Motor neuron (in vitro differentiated cells): ENCODE measurements at places on chromosomes 5 and 9.

DNA sequence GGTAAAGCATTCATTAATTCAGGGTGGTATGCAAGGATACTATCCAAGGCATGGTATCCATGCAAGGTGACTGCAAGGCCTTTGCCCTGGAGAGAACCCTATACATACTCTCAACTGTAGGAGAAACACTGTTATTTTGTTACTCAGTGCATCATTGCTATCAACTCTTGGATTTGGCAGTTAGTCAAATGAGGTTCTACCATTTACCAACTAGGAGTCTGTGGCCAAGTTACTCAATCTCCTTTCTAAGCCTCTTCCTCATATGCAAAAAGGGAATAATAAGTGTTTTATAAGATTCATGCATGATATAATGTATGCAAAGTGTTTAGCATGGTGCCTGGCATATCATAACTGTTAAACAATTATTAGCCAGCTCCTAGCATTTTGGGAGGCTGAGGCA is 4.0 kb downstream of the PCDHGC3 start:
- ATAC-seq = no peak

DNA sequence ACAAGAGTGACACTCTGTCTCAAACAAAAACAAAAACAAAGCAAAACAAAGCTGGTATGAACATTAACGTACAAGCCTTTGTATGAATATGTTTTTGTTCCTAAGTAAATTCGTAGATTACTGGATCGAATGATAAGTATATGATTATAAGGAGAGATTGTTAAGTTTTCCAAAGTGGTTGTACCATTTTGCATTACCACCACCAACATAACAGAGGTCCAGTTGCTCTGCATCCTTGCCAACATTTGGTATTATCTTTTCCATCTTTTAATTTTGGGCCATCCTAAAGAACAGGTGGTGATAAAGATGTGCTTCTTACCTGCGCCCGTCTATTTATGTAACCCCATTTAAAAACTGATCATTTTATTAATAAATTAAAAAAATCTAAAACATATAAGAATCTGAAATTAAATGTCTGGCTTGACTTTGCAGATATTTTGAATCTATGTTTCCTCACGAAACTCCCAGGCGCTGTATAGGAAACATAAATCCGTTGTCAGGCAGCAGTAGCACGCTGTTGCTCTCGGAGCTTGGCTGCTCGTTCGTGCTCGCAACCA is 593 bp upstream of the NAA35 start:
- ATAC-seq = no peak

GRCh38 chr9:102609461-102609860 is 385.7 kb upstream of the CYLC2 start:
- ATAC-seq = no peak

DNA sequence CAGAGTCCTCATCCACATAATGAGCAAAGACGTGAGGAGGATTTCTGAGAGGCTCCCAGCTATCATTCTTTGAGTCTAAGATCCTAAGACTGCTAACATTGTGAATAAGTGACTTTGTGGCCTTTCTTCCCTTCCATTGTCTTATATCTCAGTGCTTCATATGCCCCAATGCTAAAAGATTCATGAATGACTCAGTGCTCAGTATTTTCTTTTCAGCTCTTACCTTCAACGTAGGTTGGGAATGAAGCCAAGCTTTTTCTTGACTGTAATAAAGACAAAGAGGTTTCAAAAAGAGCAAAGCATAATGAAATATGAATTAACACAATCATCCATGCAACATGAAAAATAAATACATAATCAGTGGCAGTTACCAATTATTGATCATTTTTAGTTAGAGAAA is 146.4 kb downstream of the ENTREP1 start:
- no peak for ATAC-seq

DNA sequence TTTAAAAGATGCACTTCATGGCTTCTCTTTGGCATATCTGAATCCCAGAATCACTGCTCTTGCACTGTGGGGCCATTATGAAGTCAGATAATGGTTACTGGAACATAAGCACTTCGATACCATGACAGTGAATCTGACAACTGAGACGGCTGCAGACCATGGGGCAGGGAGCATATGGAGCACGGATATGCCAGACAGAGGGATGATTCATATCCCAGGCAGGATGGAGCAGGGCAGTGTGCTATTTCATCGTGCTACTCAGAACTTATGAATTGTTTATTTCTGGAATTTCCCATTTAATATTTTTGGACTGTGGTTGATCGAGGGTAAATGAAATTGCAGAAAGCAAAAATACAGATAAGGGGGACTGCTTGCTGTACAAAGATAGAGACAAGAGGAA is 145.0 kb downstream of the EGFLAM start:
- ATAC-seq = peak; percentile 36

DNA sequence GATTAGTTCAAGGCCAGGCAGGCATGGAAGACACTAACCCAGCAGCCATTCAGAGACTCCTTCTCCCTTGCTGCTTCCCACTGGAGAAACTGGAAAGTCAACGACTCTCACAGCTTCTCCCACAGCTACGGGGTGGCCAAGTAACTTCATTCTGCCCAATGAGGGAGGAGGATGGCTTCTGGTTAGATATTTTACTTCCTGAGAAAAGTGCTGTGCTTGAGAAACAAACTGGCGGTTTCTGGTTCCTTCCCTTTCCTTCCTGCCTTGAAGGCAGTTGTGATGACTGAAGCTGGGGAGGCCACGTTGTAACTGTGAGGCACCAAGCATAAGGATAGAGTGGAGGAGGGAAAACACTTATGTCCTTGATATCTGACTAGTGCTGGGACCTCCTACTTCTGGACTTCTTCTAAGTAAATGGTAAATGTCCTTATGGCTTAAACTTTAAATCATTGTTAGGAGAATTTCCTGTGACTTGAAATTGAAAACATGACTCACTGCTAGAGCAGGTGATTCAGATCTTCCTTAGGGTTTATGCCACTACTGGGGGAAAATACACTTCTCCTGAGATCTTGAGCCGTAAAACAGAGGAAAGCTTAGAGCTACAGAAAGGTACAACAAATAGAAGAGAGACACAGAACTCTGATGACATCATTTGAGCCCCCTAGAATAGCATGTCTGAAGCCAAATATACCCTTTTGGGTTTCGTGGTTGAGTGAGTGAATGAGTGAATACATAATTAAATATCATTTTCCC is 3.1 kb upstream of the GNPDA1 start:
- no peak for ATAC-seq

DNA sequence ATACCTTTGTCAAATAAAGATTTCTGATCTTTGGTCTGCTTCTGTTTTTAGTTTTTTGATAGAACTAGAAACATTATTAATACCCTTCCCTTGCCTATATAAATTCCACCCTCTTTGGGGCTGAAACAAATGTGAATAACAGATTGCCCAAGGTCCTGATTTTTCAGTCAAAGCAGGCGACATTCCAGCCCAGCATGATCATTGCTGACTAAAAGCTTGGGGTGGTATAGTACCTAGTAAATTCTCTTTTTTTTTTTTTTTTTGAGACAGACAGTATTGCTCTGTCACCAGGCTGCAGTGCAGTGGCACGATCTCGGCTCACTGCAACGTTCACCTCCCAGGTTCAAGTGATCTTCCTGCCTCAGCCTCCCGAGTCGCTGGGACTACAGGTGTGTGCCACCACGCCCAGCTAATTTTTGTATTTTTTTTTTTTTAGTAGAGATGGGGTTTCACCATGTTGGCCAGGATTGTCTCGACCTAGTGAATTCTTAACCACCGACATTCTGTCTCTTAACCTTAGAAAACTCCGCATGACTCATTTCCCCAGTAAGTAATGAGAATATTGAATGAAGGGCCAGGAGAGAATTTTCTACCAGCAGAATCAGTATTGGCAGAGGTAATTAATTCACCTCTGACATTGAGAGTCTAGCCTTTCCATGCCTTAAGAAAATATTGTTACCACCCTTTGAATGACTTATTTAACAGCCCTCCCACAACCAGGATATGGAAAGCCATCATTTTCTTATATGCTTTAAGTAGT is 226.4 kb downstream of the GNA14 start:
- ATAC-seq = no peak

GRCh38 chr5:54956922-54957321 is 28.5 kb downstream of the ESM1 start:
- ATAC-seq = no peak

- ATAC-seq = no peak
These were observed 50.7 kb upstream of the FST start for GRCh38 chr5:53429706-53430105.

GRCh38 chr5:4220016-4220415 is 624.4 kb downstream of the IRX1 start:
- ATAC-seq = no peak

DNA sequence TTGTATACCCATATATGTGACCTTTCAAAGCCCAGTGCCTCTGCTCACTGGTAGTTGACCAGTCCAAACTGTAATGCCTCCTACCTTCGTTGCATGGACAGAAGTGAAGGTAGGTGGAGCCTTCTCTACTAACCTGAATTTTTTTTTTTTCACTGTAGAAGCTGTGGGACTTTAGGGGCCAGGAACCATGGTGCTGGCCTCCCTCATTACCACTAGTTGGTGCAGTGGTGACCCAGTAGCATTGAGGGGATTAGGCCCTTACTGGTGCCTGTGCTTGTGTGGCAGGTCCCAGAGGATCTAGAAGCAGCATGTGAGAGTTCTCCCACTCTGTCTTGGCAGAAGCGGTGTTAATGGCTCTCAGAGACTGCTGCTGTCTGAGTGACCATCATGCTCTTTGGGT is 2.3 kb downstream of the RALGPS1 start:
- ATAC-seq = no peak

- ATAC-seq = no peak
These were observed 10.6 kb upstream of the MARCHF3 start for GRCh38 chr5:127040796-127041520.

- ATAC-seq = no peak
These were observed 97.4 kb upstream of the ITGA1 start for GRCh38 chr5:52690236-52690768.

DNA sequence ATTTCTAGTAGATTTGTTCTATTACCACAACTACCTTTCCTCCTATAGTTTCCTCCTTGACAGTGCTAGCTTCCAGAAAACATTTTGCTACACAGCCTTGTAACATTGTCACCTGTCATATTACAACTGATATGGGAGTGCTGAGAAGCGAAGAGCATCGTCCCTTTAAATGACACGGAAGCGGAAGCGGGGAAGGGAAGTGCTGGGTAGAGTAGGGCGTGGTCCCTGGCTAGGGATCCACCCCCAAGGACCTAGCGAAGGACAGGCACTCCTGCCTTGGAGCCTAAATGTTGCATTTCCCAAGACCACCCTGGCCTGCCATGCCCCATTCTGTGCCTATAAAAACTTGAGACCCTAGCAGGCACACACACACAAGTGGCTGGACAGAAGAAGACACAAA is 57.4 kb upstream of the RANBP6 start:
- ATAC-seq = no peak

DNA sequence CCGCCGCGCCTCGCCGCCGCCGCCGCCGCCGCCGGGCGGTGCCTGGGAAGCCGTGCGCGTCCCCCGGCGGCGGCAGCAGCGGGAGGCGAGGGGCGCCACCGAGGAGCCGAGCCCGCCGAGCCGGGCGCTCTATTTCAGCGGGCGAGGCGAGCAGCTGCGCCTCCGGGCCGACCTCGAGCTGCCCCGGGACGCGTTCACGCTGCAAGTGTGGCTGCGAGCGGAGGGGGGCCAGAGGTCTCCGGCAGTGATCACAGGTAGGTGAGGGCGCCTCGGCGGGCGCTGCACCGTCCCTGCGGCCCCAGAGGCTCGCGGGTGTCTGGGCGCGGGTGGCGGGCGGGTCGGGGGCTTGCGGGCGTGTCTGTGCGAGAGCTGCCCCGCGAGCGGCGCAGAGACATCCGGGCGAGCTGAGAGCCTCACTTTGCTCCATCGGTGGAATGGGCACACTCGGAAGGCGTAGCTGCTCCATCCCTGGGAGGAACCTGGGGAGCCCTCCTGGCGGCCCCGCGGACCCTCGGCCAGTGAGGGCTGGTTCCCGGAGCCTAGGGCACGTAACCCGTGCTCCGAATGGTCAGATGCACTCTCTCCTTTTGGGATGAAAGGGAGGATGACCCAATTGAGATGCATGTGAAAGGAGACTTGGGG is 864 bp downstream of the PAPPA start:
- ATAC-seq = peak; percentile 33
